EH (cell line): ENCODE measurements at places on chromosomes 16 and 17.
A peak's percentile ranks its signal among the peaks of the same experiment; 100 is the strongest.

DNA sequence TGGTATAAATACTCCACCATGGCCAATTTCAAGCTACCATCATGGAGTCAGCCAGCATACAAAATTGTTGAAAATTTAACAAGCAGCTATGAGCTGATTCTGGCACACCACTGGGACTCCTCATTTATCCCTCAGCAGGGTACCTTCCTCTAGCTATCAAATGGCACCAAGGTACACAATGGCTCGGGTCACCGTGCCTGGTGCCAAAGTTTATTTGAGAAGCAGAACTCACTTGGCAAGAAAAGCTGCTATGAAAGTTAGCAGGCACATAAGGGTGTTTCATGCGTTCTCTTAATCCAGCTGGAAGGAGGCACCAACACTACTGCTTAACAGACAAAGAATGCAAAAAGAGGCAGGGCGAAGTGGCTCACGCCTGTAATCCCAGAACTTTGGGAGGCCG is 51.6 kb downstream of the IKZF3 start:
- DNase-seq: no peak

GRCh38 chr17:66548659-66549310 is 246.4 kb downstream of the PRKCA start:
- no peak for DNase-seq

DNA sequence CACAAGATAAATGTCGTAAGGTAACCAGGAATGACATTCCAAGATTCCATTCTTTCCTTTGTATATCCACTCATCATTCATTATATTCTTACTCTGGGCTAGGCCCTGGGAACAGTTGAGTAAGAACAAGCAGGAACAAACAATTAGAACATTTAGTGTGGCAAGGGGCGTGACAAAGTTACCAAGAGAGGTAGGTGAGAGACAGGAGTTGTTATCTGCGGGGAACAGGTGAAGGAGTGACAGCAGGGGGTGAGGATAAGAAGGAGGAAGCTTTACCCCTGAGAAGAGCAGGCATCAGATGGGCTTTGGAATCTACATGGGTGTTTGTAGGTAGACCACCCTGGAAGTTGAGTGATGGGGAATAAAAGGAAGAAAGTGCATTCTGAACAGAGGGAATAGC is 568.9 kb downstream of the WWOX start:
- DNase-seq: no peak

GRCh38 chr16:75029854-75030253 is 31.0 kb downstream of the ZNRF1 start:
- peak; percentile 89 for DNase-seq

- no peak for DNase-seq
Observed at GRCh38 chr17:57067162-57067561, 17.9 kb upstream of the AKAP1 start.
